ENCODE measurements at places on chromosomes 4 and X.

GRCh38 chrX:50704360-50704759, 109.6 kb downstream of the SHROOM4 start:
- no peak for DNase-seq

- no peak for DNase-seq
Measured at GRCh38 chr4:120481756-120482155, 415.1 kb upstream of the MAD2L1 start.

GRCh38 chrX:127879585-127879984, 172.6 kb downstream of the ACTRT1 start:
- DNase-seq: no peak

DNA sequence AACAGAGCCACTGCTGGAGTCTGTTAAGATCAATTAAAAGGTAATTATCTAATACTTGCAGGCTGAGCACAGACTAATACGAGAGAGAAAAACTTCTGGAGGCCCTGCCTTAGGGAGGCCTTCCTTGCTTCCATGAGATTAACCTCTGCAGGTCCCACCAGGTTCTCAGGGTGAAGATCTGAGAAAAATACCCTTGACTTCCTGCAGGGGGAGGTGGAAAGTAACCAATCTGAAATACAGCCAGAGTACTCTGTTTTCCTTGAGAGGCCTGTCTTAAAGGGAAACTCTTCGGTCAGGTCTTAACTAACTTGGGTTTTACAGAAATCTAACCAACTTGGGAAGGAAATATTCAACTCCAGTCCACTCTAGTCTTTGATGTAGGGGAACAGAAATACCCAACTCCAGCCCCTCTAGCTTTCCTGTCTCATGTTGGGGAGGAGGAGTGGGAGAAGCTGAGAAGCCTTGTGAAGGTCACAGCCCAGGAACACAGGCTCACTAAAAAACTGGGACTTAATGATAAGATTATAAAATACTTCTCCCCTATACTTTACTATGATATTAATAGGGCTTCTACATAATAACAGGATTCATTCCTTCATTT, 77.1 kb downstream of the TBCK start:
- peak; percentile 7 for DNase-seq

GRCh38 chr4:68606240-68606639, 30.1 kb upstream of the UGT2B17 start:
- no peak for DNase-seq

- DNase-seq: no peak
Measured at GRCh38 chrX:129724754-129725153, 14.0 kb upstream of the XPNPEP2 start.

- no peak for DNase-seq
Measured at GRCh38 chr4:185514182-185514697, 21.1 kb downstream of the PDLIM3 start.

DNA sequence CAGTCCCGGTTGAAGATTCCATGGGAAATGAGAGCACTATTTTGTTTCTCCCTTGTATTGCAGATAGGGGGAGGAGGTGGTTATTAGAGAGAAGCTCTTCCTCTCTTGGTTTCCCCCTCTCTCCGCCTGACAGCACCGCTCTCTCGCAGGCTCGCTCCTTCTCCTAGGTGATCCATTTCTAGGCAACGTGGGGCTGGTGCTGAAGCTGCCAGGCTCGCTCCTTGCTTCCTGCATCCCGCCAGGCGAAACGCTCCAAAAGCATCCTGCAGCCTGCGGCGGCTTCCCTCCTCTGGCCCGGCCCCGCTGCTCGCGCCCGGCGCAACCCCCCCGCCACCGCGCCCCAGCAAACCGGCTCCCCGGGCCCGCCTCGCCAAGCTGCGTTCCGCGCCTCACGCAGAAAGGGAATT, at the start of gene GRID2:
Gene GRID2, plus strand, starts transcription at position 346 of the 407 bp plus-strand sequence.
- no peak for DNase-seq

- DNase-seq: no peak
Measured at GRCh38 chr4:22596409-22596808, 80.5 kb upstream of the ADGRA3 start.

DNA sequence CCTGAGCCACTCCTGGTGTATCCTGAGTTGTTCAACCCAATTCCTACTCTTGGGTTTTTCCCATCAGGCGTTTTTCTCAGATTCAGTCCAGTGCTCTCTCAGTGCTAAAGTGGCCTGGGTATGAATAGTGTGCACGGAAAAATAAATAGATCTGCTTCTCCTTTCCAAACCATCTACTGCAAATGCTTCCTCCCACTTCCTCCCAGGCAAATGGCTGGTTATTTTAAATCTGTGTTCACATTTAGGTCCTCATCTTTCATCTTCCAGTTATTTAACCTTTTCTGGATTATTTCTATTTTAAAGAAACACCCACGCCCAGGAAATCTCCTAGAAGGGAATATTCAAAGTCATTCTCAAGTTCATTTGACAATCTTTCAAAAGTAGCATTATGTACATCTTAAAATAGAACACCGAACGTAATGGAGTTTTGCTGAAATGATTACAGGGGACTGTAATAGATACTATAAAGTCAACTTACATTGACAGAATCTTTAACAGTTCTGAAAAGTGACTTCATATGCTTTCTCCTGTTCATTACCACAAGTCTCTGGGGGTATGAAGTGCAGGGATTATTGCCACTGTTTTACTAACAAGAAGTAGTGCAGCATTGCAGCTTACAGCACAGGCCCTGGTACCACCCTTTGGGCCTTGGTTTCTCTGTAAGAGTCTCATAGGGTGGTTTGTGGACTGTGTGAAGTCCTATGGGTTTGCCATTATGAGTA, 66.3 kb downstream of the MED28 start:
- DNase-seq: no peak

DNA sequence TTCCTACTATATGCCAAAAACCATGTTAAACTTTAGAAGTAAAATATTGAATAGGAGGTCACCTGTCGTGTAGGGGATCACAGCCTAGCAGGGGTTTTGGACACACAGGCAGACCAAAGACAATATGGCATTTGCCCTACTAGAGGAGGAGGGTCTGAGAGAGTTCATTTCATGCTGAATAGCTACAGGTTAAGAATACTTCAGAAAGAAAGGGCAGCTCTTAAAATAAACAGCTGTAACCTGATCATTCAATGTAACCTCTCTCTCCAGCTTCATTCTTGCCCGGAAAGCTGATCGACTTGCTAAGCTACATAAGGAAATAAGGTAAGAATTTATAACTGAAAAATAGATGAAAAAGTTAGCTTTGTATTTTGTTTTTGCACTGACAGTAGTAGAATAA, 79.9 kb downstream of the MAOA start:
- no peak for DNase-seq

DNA sequence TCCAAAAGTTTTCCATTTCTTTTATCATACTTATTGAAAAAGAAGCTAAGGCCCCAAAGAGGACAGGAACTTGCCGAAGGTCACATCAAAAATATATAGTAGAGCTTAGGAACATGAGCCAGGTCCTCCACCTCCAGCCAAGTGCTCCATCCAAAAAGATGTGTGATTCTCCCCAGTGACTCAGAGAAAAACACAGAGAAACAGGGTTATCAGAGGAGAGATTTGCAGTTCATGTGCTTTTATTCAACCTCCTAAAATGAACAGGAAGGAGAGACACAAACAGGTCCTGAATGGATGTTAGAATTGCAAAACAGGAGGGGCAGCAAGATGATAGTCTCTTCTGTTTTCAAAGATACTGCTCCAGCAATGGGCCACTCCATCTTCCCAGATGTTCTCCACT, 19.6 kb upstream of the FGF16 start:
- no peak for DNase-seq

DNA sequence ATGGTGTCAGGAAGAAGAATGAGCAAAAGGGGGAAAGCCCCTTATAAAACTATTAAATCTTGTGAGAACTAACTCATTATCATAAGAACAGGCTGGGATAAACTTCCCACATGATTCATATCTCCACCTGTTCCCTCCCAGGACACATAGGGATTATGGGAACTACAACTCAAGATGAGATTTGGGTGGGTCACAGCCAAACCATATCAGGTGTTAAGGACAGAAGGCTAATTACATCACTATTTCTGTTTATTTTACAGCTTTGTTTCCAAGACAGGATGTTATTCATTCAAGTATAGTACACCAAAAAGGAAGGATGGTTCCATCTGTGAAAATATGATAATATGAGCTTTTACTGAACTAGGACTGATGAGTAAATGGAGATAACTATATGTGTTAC, 63.7 kb upstream of the ARSJ start:
- DNase-seq: no peak

GRCh38 chr4:87228262-87228860, 7.9 kb upstream of the KLHL8 start:
- DNase-seq: no peak

GRCh38 chr4:8523175-8523574, 57.0 kb upstream of the GPR78 start:
- no peak for DNase-seq

GRCh38 chr4:6550821-6551220, 24.2 kb upstream of the MAN2B2 start:
- DNase-seq: no peak

DNA sequence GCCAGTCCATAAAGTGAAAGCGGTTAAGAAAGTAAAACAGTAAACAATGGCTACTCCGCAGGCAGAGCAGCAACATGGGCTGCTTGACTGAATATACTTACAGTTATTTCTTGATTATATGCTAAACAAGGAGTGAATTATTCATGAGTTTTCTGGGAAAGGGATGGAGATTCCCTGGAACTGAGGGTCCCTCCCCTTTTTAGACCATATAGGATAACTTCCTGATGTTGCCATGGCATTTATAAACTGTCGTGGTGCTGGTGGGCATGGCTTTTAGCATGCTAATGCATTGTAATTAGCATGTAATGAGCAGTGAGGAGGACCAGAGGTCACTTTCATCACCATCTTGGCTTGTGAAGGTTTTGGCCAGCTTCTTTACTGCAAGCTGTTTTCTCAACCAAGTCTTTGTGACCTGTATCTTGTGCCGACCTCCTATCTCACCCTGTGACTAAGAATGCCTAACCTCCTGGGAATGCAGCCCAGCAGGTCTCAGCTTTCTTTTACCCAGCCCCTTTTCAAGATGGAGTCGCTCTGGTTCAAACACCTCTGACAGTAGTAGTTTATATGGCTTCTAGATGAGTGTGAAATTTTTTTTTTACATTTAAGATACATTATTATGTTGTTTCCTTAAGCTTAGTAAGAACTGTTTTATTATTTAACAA, 514.8 kb upstream of the TENM3 start:
- DNase-seq: no peak

GRCh38 chrX:108306086-108306485, 132.1 kb downstream of the COL4A6 start:
- no peak for DNase-seq

- no peak for DNase-seq
Measured at GRCh38 chr4:32440391-32440790, 1720.2 kb downstream of the PCDH7 start.

GRCh38 chrX:27915617-27916016, 65.6 kb downstream of the DCAF8L1 start:
- no peak for DNase-seq

GRCh38 chr4:143156853-143157252, 27.9 kb upstream of the USP38 start:
- DNase-seq: no peak

GRCh38 chr4:76781698-76782595, 116.0 kb downstream of the SOWAHB start:
- peak; percentile 96 for DNase-seq

DNA sequence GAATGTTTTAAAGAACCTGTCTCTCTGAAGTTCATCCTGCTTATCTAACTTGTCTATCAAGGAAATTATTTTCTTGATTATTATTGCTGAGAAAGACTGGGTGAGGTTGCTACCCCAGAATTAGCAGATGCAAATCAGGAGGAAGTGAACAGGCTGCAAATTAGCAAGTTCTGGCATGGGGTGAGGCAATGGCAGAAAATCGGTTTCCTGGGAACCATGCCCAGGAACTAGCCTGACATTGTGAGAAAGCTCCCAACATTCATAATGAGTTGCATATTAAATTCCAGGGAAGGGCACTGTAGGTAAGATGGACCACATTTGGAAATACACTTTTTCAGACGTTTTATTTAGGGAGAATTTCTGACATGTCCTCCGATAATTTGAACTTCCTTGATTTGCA, 11.6 kb downstream of the ARSF start:
- no peak for DNase-seq

DNA sequence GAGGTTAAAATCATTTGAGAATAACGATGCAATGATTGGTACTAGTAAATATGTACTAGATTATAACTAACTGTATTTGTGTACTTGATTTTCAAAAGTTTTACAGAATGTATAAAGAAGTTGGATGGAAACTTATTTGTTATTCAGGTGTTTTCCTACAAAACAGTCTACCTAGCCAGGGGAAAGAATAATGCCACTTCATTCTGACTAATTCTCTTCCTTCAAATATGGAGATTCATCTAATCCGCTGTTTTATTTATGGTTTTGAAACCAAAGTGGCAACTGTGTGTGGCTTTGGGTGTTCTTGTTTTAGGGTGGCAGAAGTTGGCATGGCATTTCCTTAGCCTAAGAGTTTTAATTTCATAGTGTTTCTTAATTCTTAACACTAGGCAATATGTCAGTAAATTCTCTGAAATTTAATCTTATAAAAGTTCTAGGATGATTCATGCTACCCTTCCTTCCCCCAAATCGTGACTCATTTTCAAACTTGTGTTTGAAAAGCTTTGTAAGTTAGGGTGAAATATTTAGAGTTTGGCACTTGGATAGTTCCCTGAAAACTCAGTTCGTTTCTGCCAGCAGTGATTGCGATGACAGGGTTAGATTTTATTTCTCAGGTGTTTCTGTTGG, 62.6 kb downstream of the DCLK2 start:
- peak; percentile 43 for DNase-seq

- peak; percentile 38 for DNase-seq
Measured at GRCh38 chrX:19887911-19888879, 795 bp upstream of the SH3KBP1 start.

DNA sequence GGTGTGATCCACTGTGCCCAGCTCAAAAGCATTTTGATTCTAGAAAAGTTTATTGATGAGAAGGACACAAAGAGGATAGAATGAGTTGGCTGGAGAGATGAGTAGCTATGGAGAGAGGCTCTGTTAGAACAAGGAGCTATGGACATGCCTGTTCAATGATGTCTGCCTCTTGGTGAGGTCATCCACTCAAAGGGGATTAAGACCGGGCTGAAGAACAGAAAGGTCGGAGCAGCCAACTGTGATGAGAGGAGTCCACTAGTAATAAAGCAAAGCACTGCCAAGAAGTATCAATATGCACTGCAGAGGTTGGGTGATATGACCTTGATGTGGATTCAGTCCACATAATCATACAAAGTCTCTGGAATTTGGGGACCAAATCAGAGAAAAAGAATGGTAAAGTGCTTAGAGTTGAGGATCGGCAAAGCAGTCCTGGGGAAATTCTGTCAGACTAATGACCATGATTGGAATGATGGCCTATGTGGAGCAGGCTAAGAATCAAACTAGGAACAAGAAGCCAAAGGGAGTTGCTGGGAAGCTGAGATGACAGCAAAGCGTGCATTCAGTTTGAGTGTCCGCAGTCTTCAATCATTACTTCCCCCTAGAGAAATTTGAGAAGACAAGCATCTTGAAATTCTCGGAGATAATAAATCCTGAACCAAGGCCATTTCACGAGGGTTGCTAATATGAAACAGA, 55.7 kb upstream of the MMAA start:
- no peak for DNase-seq

- no peak for DNase-seq
Measured at GRCh38 chr4:135357091-135357490, 1155.5 kb upstream of the PABPC4L start.
